ENCODE measurements at places on chromosomes 4 and X. TPM values are rescaled to one million over a fixed set of nuclear protein-coding genes. Genes with fewer than 3 reads are reported as not detected.

The BGN gene
- 87.7 TPM for total RNA-seq

The ABLIM2 gene
- 0.36 TPM for total RNA-seq

The SRPX2 gene
- total RNA-seq: 39.3 TPM

The ENPEP gene
- 0.67 TPM for total RNA-seq

The XKRX gene
- total RNA-seq: not detected
